ENCODE measurements at places on chromosomes 11 and 22. TPM values are rescaled to one million over a fixed set of nuclear protein-coding genes. Genes with fewer than 3 reads are reported as not detected.

The SLC43A3 gene
- polyA plus RNA-seq, result 13.9 TPM

The NAV2 gene
- polyA plus RNA-seq, result 3.9 TPM

The OR51I1 gene
- polyA plus RNA-seq, result not detected

The MS4A15 gene
- 0.82 TPM for polyA plus RNA-seq

The RASL10A gene
- 2.2 TPM for polyA plus RNA-seq

The ALX4 gene
- polyA plus RNA-seq, result 0.58 TPM

The NPAS4 gene
- polyA plus RNA-seq, result 0.09 TPM

The SYNGR1 gene
- 46.8 TPM for polyA plus RNA-seq

- DNase-seq, result no peak
Observed at GRCh38 chr11:73258104-73259035, 13.8 kb upstream of the P2RY6 start.

- no peak for DNase-seq
Observed at GRCh38 chr11:118651820-118652219, 27.6 kb downstream of the TREH start.

DNA sequence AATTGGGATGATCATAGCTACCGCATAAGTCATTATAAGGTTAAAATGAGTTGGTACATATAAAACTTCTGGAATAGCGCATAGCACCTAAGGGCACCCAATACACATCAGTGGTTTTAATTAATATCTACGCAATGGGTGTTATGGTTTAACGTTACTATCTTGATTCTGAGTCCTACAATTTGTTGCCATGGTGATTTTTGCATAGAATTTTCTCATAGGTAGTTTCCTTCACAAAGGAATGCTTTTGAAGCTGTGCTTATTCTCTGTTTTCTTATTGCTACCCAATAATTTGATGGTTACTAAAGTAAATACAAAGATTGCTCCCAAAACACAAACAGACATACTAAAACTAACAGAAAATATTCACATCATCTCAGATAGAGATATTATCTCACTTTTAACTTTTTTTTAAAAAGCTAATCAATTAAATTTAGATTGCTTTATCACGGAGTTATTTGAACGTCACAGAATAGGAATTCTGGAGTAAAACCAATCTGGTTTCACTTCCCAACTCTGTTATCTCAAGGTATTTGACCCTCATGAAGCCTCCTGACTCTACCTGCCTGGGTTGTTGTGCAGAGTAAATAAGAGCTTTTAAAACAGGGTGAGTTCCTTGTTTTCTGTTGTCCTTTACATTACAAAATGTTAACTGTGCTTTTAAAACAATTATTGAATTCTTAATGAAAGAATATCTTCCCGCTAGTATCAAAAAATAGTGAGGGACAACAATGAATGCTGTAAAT, 635.5 kb upstream of the CCDC90B start:
- DNase-seq, result no peak

DNA sequence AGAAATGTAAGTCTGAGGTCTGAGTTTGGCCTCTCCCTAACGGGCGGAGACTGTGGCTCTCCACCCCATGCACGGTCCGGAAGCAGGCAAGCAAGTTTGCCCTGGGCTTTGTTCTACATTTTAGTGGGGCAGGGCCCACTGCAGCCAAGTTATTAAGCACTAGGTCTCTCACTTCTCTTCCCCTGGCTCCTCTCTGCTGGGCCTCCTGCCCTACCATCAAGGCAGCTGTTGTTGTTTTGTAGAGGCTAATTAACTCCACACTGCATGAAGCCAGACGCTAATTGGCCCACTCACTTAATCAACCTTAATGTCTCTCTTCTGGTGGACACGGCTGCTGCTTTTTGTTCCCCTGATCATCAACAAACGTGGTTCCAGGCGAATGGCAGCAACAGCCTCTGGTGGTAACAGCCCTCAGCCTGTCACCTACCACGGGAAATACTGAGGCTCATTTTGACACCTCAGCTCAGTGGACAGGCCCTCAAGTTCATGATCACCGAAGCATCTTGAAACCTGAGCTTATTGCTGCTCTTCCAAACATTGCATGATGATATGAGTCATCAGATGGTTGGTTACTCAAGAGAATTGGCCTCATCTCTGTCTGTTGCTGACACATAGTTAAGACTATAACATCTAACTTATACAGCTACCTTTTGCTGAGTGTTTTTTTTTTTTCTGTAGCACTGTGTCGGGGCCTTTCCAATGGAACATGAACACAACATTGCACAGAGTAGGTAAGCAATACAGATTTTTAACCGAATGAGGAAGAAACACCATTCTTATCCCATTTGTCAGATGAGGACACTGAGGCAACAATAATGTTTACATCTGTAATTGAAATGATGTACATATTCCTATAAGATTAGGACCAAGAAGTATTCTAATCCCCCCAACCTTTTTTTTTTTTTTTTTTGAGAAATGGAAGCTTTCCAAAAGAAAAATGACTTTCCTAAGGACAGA, 20.8 kb upstream of the LMO2 start:
- no peak for DNase-seq

DNA sequence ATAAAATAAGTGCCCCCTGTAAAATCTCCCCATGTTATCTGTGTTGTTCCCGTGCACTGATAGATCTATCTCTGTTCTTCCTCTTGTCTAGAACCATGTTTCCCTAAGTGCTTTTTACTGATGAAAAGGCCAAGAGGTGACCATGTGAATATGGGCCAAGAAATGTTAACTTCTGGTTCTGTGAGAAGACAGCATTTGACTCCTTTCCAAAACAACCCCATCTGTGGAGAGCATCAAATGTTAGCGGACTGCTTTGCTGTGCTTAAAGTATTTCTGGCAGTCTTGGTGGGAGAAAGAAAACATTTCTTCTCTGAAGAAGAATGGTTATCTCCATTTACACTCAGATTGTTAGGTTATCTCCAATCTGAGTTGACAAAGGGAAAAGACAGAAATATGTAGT, 58.6 kb upstream of the GUCY1A2 start:
- no peak for DNase-seq

DNA sequence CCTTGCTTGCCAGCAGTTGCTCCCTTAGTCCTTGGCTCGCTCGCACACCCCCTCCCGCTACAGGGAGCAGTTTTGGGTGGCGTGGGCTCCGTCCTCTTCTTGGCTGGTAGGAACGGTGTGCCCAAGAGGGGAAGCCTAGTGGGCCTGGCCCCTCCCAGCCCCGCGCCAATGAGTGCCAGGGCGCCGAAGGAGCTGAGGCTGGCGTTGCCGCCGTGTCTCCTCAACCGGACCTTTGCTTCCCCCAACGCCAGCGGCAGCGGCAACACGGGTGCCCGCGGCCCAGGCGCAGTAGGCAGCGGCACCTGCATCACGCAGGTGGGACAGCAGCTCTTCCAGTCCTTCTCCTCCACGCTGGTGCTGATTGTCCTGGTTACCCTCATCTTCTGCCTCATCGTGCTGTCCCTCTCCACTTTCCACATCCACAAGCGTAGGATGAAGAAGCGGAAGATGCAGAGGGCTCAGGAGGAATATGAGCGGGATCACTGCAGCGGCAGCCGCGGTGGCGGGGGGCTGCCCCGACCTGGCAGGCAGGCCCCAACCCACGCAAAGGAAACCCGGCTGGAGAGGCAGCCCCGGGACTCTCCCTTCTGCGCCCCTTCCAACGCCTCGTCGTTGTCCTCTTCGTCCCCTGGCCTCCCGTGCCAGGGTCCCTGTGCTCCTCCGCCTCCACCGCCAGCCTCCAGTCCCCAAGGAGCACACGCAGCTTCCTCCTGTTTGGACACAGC, 1.6 kb downstream of the C11orf87 start:
- DNase-seq, result no peak

DNA sequence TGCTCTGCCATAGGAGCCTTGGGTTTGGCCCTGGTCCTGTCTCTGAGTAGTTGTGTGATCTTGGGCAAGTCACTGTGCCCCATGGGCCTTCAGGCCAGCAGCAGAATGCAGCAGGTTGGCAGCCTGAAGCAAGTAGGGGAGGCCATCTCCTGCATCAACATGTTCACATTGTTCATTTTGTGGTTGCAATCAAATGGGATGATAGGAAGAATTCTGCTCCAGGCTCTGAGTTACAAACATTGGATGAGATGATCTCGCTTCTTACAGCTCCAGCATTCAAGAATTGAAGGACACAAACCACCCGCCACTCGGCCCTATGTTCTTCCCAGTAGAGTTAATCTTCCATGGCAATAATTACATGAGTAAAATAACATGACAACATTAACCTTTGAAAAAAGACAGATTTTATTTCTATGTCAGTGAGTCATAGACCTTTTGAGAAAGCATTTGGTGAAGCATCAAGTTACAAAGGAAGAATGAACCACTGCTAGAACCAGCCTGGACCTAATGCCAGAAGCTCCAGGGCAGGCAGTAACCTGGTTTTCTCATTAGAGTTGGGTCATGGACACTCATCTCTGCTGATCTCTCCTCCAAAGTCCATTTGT, 308.3 kb upstream of the NCAM1 start:
- DNase-seq, result no peak
